Testis (tissue), 5 donors: ENCODE measurements at places on chromosomes 2 and 18. TPM values are rescaled to one million over a fixed set of nuclear protein-coding genes. Genes with fewer than 3 reads are reported as not detected.

RBKS gene
- polyA plus RNA-seq, result 18.4 TPM

KIAA2012 gene
- 1.6 TPM for polyA plus RNA-seq

TRIM43 gene
- 0.34 TPM for polyA plus RNA-seq

FBXO15 gene
- 46.0 TPM for polyA plus RNA-seq

LOXHD1 gene
- polyA plus RNA-seq, result 59.4 TPM

CHRNG gene
- 0.26 TPM for polyA plus RNA-seq

ALLC gene
- polyA plus RNA-seq, result 35.1 TPM

ATP8B1 gene
- polyA plus RNA-seq, result 3.0 TPM

EMX1 gene
- polyA plus RNA-seq, result 4.5 TPM

CDKL4 gene
- 3.9 TPM for polyA plus RNA-seq

MROH2A gene
- polyA plus RNA-seq, result 5.1 TPM

VSNL1 gene
- 0.46 TPM for polyA plus RNA-seq

ADAM23 gene
- polyA plus RNA-seq, result 14.5 TPM

PCARE gene
- 0.76 TPM for polyA plus RNA-seq

CREG2 gene
- 0.42 TPM for polyA plus RNA-seq

HTR2B gene
- 0.71 TPM for polyA plus RNA-seq

LAMA1 gene
- 35.7 TPM for polyA plus RNA-seq

GCG gene
- polyA plus RNA-seq, result not detected

KCNIP3 gene
- 23.9 TPM for polyA plus RNA-seq

CFAP65 gene
- polyA plus RNA-seq, result 42.9 TPM

PDE1A gene
- polyA plus RNA-seq, result 45.0 TPM

MYCN gene
- polyA plus RNA-seq, result 8.1 TPM

CIB4 gene
- polyA plus RNA-seq, result 30.6 TPM

SPEG gene
- polyA plus RNA-seq, result 16.0 TPM

LDLRAD4 gene
- polyA plus RNA-seq, result 22.0 TPM

LOXL3 gene
- 10.5 TPM for polyA plus RNA-seq

CFAP221 gene
- polyA plus RNA-seq, result 91.2 TPM

FBXO48 gene
- 1.7 TPM for polyA plus RNA-seq

RAB17 gene
- polyA plus RNA-seq, result 6.3 TPM

SERPINB4 gene
- polyA plus RNA-seq, result 0.90 TPM
